ENCODE measurements at places on chromosomes 6 and 20. TPM values are rescaled to one million over a fixed set of nuclear protein-coding genes. Genes with fewer than 3 reads are reported as not detected.

WDR27 gene
- total RNA-seq = 57.0 TPM

RBM38 gene
- total RNA-seq = 22.6 TPM

BMP5 gene
- total RNA-seq = 1.7 TPM

PLA2G7 gene
- not detected for total RNA-seq

TLDC2 gene
- not detected for total RNA-seq

C2 gene
- not detected for total RNA-seq

PPP1R11 gene
- 31.0 TPM for total RNA-seq

ADAM33 gene
- not detected for total RNA-seq

LY6G6D gene
- not detected for total RNA-seq

CD93 gene
- 495 TPM for total RNA-seq

MYL9 gene
- total RNA-seq = 2.0 TPM

GNMT gene
- not detected for total RNA-seq

POU5F1 gene
- not detected for total RNA-seq

HSPA1L gene
- total RNA-seq = 0.57 TPM

RIPPLY2 gene
- total RNA-seq = not detected

ORC3 gene
- total RNA-seq = 41.3 TPM

WFDC5 gene
- total RNA-seq = not detected

SLC44A4 gene
- 0.13 TPM for total RNA-seq

OPRM1 gene
- total RNA-seq = not detected

HCK gene
- not detected for total RNA-seq

CLPSL1 gene
- not detected for total RNA-seq

OOEP gene
- not detected for total RNA-seq

DCBLD1 gene
- 27.5 TPM for total RNA-seq
